ENCODE measurements at places on chromosomes 16 and 17. TPM values are rescaled to one million over a fixed set of nuclear protein-coding genes. Genes with fewer than 3 reads are reported as not detected.

- DNase-seq: no peak
Observed at GRCh38 chr17:72350073-72350472, 229.3 kb downstream of the SOX9 start.

- DNase-seq: no peak
Observed at GRCh38 chr17:511833-512251, 159.2 kb upstream of the RPH3AL start.

The ST6GALNAC2 gene
- 10.5 TPM for total RNA-seq

The ASPSCR1 gene
- 43.5 TPM for total RNA-seq

The TMEM92 gene
- 4.8 TPM for total RNA-seq

GRCh38 chr17:15957206-15957605 lies 12.3 kb downstream of the ADORA2B start:
- no peak for DNase-seq

DNA sequence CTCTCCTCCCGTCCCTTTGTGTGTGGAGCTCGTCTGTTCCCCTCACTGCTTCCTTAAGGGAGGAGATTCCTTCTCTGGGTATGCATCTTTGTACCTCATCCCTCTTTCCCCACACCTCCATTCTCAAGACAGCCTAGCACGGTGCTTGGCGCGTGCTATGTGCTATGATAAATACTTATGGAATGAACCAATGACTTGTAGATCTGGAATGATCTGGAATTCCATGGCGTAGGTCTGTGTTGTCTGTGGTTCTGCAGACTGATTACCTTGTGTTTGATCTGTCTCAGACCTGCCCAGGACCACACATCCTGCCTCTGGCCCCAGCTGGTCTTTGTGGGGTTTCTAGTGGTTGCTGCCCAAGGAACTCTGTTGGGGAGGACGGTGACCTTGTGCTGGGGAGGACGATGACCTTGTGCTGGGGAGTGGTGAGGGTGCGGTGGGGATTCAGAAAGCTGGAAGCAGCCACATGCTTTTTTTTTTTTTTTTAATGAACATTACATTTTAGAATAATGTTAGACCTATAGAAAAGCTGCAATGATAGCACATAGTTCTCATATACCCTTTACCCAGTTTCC lies 33.5 kb upstream of the ETV4 start:
- no peak for DNase-seq

The ARSG gene
- total RNA-seq: 2.4 TPM

DNA sequence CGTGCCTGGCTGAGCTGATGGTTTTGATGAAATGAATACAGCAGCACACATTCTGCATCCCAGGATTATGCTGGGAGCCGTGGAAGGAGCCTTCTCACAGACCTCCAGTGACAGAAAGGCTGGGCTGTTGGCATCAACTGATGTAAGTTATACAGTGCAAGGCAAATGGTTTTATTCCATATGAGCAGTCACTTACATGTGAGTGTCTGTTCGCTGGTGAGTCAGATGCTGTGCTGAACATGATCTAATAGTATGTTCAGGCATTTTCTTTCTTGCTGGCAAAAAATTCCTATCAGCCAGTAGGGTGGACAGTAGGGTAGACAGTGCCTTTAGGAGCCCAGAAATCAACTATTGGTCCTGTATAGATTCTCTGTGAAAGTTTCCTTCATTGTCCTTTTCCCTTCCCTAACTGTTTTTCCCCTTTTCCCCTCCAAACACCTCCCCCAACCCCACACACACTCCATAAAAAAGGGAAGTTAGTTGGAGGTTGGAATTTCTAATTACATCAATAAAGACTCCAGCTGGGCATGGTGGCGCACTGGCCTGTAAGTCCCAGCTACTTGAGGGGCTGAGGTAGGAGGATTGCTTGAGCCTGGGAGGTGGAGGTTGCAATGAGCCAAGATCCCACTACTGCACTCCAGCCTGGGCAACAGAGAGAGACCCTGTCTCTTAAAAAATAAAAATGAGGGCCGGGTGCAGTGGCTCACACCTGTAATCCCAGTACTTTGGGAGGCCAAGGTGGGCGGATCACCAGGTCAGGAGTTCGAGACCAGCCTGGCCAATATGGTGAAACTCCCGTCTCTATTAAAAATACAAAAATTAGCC lies 36.2 kb downstream of the LDHD start:
- no peak for DNase-seq

- no peak for DNase-seq
Observed at GRCh38 chr17:66021757-66022156, 170.2 kb downstream of the CEP112 start.

DNA sequence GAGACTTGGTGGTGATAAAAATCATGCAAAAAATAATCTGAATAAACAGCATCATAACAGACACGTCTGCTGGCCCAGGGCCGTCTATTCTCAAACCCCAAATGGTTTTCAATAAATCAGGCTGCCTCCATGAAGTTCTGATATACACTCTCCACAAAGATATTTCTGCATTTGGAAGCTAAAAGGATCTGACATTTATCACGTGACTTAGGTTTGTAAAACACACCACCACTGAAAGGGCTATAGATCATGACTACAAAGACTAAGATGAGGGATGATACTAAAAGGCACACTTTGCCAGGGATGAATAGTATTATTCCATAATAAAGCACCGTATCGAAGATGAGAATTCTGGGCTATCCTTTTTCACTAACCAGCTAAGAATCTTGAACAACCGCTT lies 67.6 kb upstream of the ADAMTS18 start:
- no peak for DNase-seq

DNA sequence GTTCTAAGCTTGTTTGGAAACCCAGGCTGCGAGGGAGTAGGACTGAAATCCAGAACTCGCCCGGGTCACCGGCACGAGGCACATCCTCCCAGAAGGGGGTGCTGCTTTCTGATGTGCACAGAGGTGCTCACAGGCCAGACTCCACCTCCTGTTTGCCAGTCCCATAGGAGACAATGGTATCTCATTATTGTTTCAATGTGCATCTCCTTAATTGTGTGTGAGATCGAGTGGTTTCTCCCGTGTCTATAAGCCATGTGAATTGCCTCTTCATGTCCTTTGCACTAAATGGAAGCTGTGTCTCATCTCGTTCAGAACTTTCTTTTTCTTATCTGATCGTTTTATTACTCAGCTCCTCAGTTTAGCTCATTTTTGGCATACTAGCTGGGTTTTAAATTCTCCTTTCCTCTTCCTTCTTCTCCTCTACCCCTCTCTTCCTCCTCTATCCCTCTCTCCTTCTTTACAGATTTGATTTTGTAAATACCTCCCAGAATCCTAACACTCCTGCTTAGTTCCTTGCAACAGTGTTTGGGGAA lies 32.1 kb upstream of the PRKCB start:
- peak; percentile 72 for DNase-seq

- no peak for DNase-seq
Observed at GRCh38 chr17:10773391-10773790, 30.5 kb downstream of the TMEM238L start.

DNA sequence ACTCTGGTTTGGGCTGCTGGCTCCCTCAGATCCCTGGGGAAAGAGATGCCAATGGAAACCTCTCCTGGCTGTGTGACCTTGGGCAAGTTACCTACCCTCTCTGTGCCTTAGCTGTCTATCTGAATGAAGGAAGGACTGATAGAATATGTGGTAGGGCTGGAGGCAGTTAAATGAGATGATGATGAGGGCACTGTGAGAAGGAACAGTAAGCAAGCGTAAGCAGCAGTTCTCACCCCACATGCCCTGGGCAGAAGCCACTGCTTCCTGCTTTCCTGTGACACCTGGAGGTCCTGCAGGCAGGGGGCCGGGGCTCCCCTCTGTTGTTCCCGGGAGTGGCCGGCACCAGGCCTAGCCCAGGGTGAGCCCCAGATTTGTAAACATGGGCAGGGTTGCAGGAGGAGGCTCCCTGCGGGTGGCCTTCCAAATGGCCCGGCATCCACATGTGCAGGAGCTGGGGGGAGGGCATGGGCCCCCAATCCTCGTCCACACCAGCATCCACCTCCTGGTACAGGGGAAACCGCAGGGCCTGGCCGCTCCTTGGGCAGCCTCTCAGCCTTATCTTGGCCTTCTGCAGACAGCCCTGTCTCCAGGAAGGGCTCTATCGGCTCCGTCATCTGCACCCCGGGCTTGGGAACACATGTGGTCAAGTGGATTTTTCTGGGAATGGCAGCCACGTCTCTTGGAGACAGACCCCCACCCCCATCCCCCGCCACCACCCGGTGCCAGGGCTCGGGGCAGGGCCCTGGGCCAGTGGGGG lies 235.6 kb upstream of the GSE1 start:
- no peak for DNase-seq

GRCh38 chr17:44112284-44113280 lies 10.9 kb downstream of the HDAC5 start:
- DNase-seq: no peak

GRCh38 chr17:81884520-81884919 lies 6.9 kb downstream of the ALYREF start:
- no peak for DNase-seq

GRCh38 chr17:56774650-56775049 lies 59.1 kb downstream of the C17orf67 start:
- DNase-seq: no peak

The TCF25 gene
- 270 TPM for total RNA-seq

The ADAP2 gene
- 2.1 TPM for total RNA-seq

- peak; percentile 70 for DNase-seq
Observed at GRCh38 chr17:2975469-2975958, 87.9 kb downstream of the OR1D5 start.

The DCAF7 gene
- 61.9 TPM for total RNA-seq

GRCh38 chr17:45976755-45977505 lies 22.1 kb upstream of the STH start:
- DNase-seq: peak; percentile 41

DNA sequence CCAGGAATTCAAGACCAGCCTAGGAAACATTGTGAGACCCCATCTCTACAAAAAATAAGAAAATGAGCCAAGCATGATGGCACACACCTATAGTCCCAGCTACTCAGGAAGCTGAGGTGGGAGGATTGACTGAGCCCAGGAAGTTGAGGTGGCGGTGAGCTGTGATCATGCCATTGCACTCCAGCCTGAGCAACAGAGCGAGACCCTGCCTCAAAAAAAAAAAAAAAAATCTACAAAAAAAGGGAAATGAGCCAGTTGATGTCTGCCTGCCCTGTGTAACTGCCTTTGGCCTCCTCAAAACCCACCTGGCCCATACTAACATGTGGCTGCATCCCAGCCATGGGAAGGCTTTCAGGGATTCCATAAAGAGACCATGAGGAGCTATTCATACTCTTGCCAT lies 4.5 kb downstream of the RANBP10 start:
- DNase-seq: no peak

The MPP3 gene
- 19.9 TPM for total RNA-seq

- peak; percentile 88 for DNase-seq
Observed at GRCh38 chr17:38656959-38657823, 17.6 kb downstream of the EPOP start.

GRCh38 chr16:88023786-88024185 lies 72.6 kb downstream of the BANP start:
- DNase-seq: no peak

GRCh38 chr17:56819431-56820145 lies 14.1 kb downstream of the C17orf67 start:
- DNase-seq: peak; percentile 74

The HOXB2 gene
- total RNA-seq: 24.5 TPM

The PRSS36 gene
- 1.6 TPM for total RNA-seq

The PLSCR3 gene
- total RNA-seq: 26.3 TPM

DNA sequence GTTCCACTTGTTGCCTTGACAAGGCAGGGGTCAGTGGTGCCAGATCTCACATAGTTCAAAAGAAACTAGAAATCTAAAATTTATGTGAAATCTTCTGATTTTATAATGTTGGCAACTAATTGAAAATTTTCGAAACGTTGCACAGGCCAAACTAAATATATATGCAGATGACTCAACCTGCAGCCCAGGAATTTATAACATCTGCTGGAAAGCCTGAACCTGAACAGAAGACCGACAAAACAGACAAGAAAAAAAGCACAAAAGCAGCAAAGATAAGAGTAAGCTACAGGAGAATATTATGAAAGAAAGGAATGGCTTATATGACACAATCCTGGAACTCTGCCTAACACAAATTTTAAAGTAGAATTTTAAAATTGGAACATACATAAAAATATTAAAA lies 207.6 kb downstream of the CEP112 start:
- no peak for DNase-seq

DNA sequence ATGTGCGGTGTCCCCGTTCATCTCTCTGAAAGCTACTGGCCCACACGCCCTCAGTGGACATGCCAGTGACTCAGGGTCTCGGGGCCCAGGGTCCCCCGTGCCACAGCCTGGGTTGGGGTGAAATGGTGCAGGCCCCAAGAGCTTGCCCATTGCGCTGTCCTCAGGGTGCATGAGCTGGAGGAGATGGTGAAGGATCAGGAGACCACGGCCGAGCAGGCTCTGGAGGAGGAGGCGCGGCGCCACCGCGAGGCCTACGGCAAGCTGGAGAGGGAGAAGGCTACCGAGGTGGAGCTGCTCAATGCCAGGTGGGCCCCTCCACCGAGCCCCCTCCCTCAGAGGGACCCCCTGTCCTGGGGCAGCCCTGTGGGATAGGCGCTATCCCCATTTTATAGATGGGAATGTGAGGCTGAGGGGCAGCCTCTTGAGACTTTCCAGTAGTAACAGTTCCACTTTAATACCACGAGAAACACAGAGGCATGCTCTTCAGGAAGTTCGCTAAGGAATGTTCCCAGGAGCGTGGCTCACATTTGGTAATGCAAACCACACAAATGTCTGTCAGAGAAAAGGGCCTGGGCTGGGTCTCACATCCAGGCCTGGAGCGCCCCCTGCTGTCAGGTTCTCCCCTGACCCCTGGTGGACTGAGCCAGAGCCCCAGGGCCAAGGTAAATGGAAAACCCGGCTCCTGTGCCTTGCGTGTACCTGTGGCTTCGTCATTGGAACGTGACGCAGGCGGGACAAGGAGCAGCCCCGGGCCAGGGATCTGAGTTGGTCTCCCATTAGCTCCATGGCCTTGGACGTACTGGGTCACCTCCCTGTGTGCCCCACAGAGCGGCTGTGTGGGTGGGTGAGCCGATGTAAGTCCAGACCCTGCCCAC lies 133.7 kb downstream of the RAB11FIP4 start:
- DNase-seq: peak; percentile 95

DNA sequence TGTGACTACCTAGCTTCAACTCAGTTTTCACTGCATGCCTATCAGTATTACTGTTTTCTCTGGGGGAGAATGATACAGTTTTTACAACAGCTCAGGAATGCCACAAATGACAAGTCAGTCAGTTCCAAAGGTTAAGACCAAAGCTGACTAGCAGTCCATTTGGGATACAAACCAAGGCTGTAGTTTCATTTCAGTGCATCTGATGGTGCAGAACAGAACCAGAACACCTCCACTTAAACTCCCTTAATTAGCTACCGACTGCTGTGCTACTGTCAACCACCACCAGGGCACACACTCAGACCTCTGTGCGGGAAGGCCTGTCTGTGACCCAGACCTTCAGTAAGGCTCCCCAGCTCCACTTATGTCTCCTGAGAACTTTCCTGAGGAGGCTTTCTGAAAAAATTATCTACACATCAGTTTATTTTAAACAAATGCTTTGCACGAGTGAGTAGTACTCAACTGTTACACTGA lies 20.4 kb downstream of the NFE2L1 start:
- peak; percentile 43 for DNase-seq

- DNase-seq: no peak
Observed at GRCh38 chr17:65601881-65602280, 40.4 kb upstream of the AXIN2 start.

- DNase-seq: no peak
Observed at GRCh38 chr16:80982646-80983045, 24.0 kb downstream of the CMC2 start.

The KREMEN2 gene
- total RNA-seq: 0.51 TPM

GRCh38 chr16:17416461-17417311 lies 54.1 kb downstream of the XYLT1 start:
- DNase-seq: no peak

The GLG1 gene
- total RNA-seq: 139 TPM

The TRPV2 gene
- 1.0 TPM for total RNA-seq

Measured in Calu3 (cell line).